ENCODE measurements at places on chromosomes 16 and 17.

GRCh38 chr17:49739641-49740271 is 24.2 kb downstream of the FAM117A start:
- DNase-seq, result peak; percentile 64

GRCh38 chr16:78788276-78788675 is 688.8 kb downstream of the WWOX start:
- no peak for DNase-seq

GRCh38 chr17:38542286-38542685 is 63.5 kb downstream of the SRCIN1 start:
- no peak for DNase-seq

DNA sequence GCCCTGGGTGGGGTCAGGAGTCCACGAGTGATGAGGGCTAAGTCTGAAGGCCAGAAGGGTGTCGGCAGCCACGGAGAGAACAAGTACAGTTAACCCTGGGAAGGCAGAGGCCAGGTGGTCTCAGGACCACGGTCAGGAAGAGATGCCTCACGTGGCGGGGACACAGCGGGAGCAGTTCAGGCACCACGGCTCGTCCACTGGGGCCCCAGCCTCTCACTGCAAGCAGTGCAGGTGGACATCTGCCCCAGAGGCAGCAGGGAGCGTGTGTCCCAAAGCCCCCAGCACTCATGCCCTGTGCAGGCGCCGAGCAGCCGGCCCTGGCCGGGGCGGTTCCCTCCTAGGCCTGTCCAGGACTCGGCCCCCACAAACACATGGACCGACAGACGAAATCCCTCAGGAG is 4.7 kb downstream of the LMF1 start:
- no peak for DNase-seq

- DNase-seq, result no peak
Measured at GRCh38 chr17:37762666-37763065, 17.8 kb upstream of the HNF1B start.

DNA sequence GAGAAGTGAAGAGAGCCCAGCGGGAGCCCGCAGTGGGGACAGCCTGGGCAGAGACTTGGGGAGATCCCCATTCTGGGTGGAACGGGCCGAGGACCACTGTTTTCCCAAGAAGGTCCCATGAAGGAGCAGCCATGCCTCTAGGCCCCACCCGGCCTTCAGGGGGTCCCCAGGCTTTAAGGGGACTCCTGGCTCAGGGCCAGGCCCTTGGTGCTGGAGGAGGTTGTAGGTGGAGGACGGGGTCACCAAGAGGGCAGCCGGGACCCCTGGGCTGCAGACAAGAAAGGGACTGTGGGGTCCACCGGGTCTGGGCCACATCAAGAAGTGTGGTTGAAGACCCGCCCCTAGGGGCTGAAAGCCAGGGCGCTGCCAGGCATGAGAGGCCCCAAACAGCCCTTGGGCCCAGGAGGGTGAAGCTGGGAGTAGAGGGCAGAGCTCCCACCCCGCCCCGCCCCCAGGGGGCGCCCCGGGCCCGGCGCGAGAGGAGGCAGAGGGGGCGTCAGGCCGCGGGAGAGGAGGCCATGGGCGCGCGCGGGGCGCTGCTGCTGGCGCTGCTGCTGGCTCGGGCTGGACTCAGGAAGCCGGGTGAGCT is at the start of gene PRSS21:
Gene PRSS21, plus strand, starts transcription at position 487 of the 589 bp plus-strand sequence. Its CDS starts 32 bp downstream, at position 519.
- DNase-seq, result no peak

- no peak for DNase-seq
Measured at GRCh38 chr17:59893676-59894100, 767 bp downstream of the RPS6KB1 start.

DNA sequence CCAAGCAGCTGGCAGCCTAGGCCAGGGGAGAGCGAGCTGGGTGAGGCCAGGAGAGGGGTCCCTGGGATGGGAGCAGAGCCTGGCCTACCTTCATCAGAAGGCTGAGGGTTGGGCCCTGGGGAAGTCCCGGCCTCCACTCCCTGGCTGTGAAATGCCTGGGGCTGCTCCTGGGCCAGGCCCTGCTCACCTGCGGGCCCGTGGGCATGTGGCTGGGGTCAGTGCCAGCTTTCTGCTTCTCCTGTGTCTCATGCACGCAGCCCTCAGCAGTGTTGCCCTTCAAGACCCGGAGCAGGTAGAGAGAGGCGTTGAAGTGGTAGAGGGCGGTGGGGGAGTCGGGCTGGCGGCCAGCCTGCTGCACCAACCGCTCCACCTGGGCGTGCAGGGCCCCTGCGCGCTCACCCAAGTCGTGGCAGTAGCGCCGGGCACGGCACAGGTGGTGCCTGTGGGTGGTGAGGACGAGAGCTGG is 12.4 kb downstream of the MYBBP1A start:
- no peak for DNase-seq
